ENCODE measurements at places on chromosomes 2 and 18.

- DNase-seq = no peak
Observed at GRCh38 chr2:25021791-25022362, 20.0 kb upstream of the EFR3B start.

- DNase-seq = no peak
Observed at GRCh38 chr2:161420406-161421074, 4.4 kb downstream of the TBR1 start.

GRCh38 chr18:46061387-46061786, 10.7 kb downstream of the PSTPIP2 start:
- no peak for DNase-seq

GRCh38 chr2:233263045-233263570, 11.6 kb downstream of the ATG16L1 start:
- DNase-seq = no peak

GRCh38 chr2:170360546-170361089, 182.7 kb downstream of the MYO3B start:
- DNase-seq = no peak

GRCh38 chr2:163717515-163717914, 18.3 kb downstream of the FIGN start:
- DNase-seq = no peak

GRCh38 chr2:165058476-165059265, 103.3 kb upstream of the SLC38A11 start:
- DNase-seq = no peak

DNA sequence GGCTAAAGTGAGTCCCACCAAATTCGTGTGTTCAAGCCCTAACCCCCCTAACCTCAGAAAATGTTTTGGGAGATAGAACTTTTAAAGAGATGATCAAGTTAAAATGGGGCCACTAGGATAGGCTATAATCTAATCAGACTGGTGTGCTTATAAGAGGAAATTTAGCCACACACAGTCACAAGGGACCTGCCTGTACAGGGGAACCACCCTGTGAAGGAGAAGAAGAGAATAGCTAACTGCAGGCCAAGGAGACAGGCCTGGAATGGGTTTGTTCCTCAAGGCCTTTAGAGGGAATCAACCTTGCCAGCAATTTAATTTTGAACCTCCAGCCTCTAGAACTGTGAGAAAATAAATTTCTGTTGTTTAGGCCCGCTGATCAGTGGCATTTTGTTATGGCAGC, 36.0 kb upstream of the TANK start:
- DNase-seq = no peak

- no peak for DNase-seq
Observed at GRCh38 chr18:44729631-44730101, 49.0 kb downstream of the SETBP1 start.

- DNase-seq = no peak
Observed at GRCh38 chr2:48444404-48444803, 85.5 kb upstream of the STON1 start.

- no peak for DNase-seq
Observed at GRCh38 chr2:131724019-131724418, 196.3 kb downstream of the CCDC74A start.

GRCh38 chr18:62621546-62621945, 93.8 kb upstream of the PHLPP1 start:
- DNase-seq = no peak

GRCh38 chr2:27973592-27973991, 83.1 kb downstream of the BABAM2 start:
- no peak for DNase-seq

DNA sequence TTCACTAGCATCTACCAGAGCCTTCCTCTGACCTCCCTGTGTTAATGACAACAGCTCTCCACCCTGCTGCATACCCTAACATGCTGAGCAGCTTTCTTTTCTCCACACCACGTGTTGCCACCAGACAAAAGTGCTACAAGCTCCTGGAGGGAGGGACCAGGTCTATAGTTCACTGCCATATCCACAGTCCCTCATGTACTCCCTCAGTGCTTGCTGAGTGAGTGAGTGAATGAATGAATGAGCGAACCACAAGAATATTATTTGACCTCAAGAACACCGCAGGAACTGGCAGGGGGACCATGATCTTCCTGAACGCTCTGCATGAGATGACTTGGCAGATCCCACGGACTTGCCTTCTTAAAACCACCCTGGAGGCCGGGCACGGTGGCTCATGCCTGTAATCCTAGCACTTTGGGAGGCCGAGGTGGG, 47.4 kb upstream of the CAB39 start:
- no peak for DNase-seq

GRCh38 chr18:65025756-65026155, 725.1 kb upstream of the CDH7 start:
- DNase-seq = no peak

DNA sequence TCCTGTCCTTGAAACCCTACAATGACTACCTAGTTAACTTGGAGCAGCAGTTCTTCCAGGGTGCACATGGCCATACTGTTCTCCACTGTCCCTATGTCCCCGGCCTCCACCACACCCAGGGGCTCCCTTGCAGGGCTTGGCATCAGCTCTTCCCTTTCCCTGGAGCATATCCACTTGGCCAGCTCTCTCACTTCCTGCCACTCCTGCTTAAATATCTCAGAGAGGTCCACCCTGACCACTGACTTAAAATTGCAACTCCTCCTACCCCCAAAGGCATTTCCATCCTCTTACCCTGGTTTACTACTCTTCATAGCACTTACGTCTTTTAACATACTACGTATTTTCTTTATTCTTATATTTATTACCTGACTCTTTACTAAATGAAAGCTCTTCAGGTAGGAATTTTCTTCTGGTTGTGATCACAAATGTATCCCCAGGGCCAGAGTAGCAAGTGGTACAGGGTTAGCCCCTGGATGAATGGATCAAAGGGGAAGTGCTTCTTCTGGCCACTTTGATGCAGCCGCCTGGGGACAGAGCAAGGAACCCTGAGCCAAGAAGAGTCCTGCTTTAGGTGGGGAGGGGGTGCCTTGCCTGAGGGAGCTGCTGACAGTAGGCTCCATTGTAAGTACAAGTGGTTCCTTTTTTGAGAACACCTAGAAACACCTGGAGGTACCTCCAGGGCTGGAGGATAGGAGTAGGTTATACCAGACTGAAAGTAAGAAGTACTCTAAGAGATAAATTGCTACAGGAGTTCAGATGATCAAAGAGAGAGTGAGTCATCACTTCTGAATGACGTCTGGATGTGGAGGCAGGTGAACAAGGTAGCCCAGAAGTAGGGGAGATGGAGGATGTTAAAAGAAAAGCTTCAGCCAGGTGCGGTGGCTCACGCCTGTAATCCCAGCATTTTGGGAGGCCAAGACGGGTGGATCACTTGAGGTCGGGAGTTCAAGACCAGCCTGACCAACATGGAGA, 82.2 kb downstream of the SOCS6 start:
- no peak for DNase-seq

GRCh38 chr18:5895876-5896740, 786 bp upstream of the TMEM200C start:
- DNase-seq = no peak

GRCh38 chr18:1019191-1019590, 114.5 kb downstream of the ADCYAP1 start:
- no peak for DNase-seq

DNA sequence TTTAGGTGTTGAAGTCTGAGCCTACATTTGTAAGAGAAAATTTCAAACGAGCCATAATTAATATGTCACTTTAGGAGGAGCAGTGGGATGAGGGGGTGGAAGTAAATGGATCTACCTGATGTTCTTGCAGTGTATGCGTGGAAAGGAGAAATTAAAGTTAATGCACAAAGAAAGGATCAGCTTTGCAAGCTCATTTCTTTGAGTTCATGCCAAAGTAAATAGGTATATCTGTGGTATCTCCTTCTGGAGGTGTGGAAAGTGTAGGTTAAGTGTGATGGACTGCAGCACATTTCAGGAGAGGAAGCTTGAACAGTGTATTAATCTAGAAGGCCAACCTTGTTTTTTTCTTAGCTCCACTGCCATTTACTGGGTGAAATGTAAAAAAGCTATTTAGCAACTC, 307.5 kb upstream of the ZEB2 start:
- DNase-seq = no peak

DNA sequence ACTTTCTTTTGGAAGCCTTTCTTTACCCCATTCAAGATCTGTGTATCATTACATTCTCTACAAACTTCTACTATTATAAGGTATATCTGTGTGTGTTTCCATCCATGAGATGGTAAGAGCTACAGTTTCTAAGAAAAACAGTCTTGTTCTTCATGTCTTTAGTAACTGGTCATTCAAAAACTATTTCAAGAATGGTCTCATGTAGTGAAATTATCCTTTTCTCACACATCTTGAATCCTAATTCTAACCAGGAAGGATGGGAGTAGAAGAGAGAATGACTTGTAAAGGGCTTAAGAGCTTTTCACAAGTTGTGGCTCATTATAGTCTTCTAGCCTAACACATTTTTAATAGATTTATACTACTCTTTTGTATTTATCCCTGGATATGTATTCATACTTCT, 47.3 kb downstream of the ROCK1 start:
- DNase-seq = no peak

DNA sequence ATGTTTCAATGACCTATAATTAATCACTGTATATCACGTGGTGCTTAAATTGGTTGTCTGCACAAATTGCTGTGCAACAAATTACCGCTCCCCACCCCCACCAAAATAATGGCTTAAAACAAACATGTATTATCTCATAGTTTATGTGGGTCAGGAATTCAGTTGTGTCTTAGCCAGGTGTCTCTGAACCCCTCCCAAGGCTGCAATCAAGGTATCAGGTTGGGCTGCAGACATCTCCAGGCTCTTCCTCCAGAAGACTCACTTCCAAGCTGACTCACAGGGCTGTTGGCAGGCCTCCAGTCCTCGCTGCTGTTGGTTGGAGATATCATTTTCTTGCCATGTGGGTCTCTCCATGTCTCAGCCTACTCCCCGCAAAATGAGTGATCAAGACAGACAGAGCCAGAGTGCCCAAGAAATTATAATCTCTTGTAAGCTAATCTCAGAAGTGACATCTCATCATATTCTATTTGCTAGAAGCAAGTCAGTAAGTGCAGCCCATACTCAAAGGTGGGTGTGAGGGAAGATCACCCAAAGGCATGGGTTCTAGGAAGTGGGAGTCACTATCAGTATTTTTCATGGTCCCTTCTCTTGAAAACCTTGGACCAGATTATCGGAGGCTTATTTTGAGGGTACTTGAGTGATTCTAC, 38.4 kb downstream of the SPC25 start:
- DNase-seq = no peak

- no peak for DNase-seq
Observed at GRCh38 chr2:230916218-230916617, 8.8 kb downstream of the GPR55 start.

GRCh38 chr2:179201869-179202268, 62.8 kb downstream of the SESTD1 start:
- DNase-seq = no peak

DNA sequence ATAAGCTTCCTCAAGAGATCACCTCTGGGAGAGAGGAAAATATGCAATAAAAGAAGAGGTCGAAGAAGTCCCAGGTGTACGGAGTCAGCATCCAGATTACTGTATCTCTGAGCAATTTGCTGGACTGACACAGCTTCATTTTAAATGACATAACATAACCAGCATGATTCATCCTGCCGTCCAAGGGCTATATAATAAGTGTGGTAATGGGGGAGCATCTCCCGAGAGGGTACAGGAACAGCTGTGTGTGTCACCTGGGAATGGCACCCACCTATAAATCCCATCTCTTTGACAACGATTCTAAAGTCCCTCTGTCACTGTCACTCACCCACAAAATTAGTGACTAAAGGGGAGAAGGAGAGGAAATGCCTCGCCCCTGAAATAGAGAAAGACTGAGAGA, 19.3 kb upstream of the FZD7 start:
- DNase-seq = no peak

GRCh38 chr2:227906991-227907390, 35.6 kb downstream of the DAW1 start:
- DNase-seq = no peak

Data from KG1 (cell line).